ENCODE measurements at places on chromosomes 12 and 14. TPM values are rescaled to one million over a fixed set of nuclear protein-coding genes. Genes with fewer than 3 reads are reported as not detected.

DNA sequence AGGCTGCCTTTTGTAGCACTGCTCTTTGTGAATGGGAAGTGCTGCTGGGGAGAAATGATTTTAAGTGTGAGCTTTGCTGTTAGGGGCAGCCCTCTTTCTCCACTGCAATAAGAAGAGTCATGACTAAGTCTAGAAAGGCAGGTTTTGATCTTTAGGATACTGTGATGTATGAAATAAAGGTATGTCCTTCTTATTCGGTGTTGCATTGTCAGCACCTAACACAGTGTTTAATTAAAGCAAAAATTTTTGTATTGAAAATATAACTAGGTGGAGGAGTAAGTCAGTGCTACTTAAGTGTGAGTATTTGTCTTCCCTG is 81.5 kb downstream of the ETV6 start:
- no peaks in the 10 kb centered on the region for H3K36me3 ChIP-seq
- no peak for DNase-seq
- H3K27ac ChIP-seq = peak overlapping the region; percentile 24
- H3K4me1 ChIP-seq = peaks cover 27% of the 10 kb centered on the region
- H3K4me3 ChIP-seq = 0 out of 2 replicates have a peak overlapping the region, but pooled peaks have one; percentile 18

NGB gene
- not detected for total RNA-seq

DNA sequence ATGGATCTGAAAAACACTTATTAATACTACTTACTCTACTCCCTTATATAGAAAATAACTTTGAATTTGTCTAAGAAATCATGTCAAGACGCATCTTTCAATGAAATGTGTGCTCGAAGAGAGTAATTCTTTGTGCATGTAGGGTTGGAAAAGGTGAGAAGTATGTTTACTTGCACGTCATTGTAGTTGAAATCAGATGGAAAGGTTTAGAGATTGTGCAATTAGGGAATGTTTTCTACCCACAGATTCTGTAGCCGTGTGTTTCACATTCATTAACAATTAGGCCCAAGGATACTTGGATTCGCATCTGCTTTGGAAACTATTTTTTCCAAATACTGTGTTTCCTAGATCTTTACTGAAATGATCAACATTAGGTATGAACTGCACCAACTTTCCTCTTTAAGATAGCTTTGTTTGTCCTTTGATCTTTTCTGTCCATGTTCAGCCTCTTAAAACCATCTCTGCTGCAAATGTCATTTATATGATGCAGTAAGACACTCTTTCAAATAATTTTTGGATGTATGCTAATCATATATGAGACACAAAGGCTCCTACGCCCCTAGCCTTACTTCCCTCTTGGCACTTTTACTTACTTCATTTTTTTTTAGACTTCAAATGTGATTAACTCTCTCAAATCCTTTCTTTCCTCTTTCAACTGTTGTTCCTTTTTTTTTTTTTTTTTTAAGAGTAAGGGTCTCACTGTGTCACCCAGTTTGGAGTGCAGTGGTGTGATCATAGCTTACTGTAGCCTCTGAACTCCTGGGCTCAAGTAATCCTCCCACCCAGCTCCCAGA is 58.0 kb upstream of the PSMA6 start:
- 0 out of 2 replicates have a peak, but pooled peaks cover 4% of the 10 kb centered on the region for H3K4me1 ChIP-seq
- H3K36me3 ChIP-seq = no peaks in the 10 kb centered on the region
- 0 out of 2 replicates have a peak overlapping the region, but pooled peaks have one; percentile 6 for H3K27ac ChIP-seq
- H3K4me3 ChIP-seq = no peak overlapping the region
- DNase-seq = peak; percentile 56

- H3K4me1 ChIP-seq = no peaks in the 10 kb centered on the region
- no peak overlapping the region for H3K4me3 ChIP-seq
- H3K36me3 ChIP-seq = no peaks in the 10 kb centered on the region
- no peak overlapping the region for H3K27ac ChIP-seq
These were observed 79.7 kb downstream of the DUSP16 start for GRCh38 chr12:12482959-12483358.

GRCh38 chr14:71588576-71589215 is 343.5 kb upstream of the RGS6 start:
- no peak for DNase-seq
- H3K4me1 ChIP-seq = peaks cover 86% of the 10 kb centered on the region
- H3K4me3 ChIP-seq = peak overlapping the region; percentile 54
- no peaks in the 10 kb centered on the region for H3K36me3 ChIP-seq
- H3K27me3 ChIP-seq = no peaks in the 10 kb centered on the region

- H3K36me3 ChIP-seq = no peaks in the 10 kb centered on the region
- peak; percentile 36 for DNase-seq
- H3K4me3 ChIP-seq = no peak overlapping the region
These were observed 222.0 kb upstream of the CPNE8 start for GRCh38 chr12:39127401-39127800.

MYF6 gene
- total RNA-seq = not detected

- H3K27ac ChIP-seq = no peak overlapping the region
- no peak overlapping the region for H3K4me3 ChIP-seq
These were observed 2.4 kb downstream of the C14orf180 start for GRCh38 chr14:104582005-104582404.

GRCh38 chr14:63342371-63342770 is 23.6 kb upstream of the GPHB5 start:
- H3K36me3 ChIP-seq = no peaks in the 10 kb centered on the region
- DNase-seq = peak; percentile 44
- H3K27me3 ChIP-seq = no peaks in the 10 kb centered on the region

DNA sequence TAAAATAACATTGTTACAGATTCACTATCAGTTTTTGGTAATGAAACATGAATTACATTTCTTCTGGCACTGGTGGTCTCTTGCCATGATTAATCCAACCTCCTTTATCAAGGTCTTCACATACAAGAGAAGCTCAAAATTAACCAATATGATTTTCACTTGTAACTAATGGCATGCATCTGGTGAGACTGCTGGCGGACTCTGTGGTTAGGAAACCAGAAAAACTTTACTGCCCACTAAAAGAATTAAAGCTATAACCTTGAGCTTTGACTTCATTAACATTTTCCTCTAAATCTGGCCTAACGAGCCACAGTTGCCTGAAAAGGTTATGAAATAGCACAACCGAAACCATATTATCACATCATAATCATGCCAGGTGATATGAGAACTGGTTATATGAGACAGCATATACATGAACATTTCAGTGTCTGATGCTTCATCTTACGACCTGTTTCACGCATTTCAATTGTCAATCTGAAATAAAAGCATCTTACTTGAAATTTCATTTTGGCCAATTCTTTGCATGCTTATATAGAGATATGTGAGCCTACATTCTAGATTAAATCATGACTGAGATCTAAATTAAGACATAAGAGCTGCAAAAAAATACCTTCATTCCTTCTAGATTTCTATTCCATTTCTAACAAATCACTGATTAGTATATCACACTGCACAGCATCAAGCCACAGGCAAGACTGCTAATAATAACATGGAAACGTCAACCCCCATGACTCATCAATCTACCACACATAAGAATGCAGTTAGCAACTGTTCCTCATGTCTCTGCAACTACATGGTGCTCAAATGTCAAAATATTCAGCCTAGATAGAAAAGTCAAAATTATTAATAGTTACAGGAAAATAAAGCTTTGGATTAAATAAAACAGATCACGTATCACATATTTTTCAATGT is 89.3 kb downstream of the OSBPL8 start:
- H3K4me3 ChIP-seq = no peak overlapping the region
- H3K27ac ChIP-seq = peak overlapping the region; percentile 45
- H3K36me3 ChIP-seq = no peaks in the 10 kb centered on the region
- peaks cover 22% of the 10 kb centered on the region for H3K4me1 ChIP-seq
- H3K27me3 ChIP-seq = no peaks in the 10 kb centered on the region

DNA sequence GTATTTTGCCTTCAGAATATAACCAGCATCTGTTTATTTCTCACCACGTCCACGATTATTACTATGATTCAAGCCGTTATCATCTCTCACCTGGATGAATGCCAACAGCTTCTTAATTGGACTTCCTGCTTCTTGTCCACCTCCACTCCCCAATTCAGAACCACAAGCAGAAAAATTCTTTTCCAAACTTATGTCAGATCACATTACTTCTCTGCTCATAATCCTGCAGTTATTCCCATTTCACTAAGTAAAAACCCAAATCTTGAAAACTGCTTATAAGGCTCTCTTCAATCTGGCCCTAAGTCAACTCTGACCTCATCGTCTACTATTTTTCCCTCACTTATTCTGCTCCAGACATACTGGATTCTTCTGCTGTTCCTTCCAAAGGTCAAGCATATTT is 2.0 kb downstream of the CRY1 start:
- H3K27me3 ChIP-seq = no peaks in the 10 kb centered on the region
- H3K4me1 ChIP-seq = peaks cover 19% of the 10 kb centered on the region
- peak overlapping the region; percentile 91 for H3K27ac ChIP-seq
- H3K36me3 ChIP-seq = no peaks in the 10 kb centered on the region

GRCh38 chr12:2338991-2339431 is 286.2 kb downstream of the CACNA1C start:
- peak overlapping the region; percentile 92 for H3K27ac ChIP-seq
- no peaks in the 10 kb centered on the region for H3K27me3 ChIP-seq
- no peak overlapping the region for H3K4me3 ChIP-seq
- H3K36me3 ChIP-seq = no peaks in the 10 kb centered on the region

DNA sequence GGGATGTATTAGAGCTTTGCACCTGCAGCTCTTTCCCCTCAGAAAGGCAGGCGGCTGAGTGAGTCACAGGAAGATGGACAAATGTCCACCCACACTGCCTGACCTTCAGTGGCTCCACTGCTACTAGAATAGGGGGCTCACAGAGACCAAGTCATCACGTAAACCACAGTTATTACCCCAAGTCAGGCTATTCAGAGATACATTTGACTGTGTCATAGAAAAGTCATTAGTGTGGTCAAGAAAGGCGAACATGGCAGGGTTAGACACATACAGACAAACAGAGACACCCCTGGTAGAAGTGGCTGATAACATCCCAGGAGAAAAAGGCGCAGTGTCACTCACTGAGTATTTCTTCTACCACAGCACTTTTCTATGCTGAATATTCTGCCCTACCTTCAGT is 36.0 kb downstream of the GCH1 start:
- H3K27ac ChIP-seq = no peak overlapping the region
- H3K36me3 ChIP-seq = no peaks in the 10 kb centered on the region
- no peak overlapping the region for H3K4me3 ChIP-seq
- H3K27me3 ChIP-seq = no peaks in the 10 kb centered on the region

NKX2-1 gene
- total RNA-seq = not detected

FAIM2 gene
- total RNA-seq = 2.8 TPM

- H3K27me3 ChIP-seq = no peaks in the 10 kb centered on the region
- H3K4me1 ChIP-seq = no peaks in the 10 kb centered on the region
- no peak overlapping the region for H3K27ac ChIP-seq
- no peaks in the 10 kb centered on the region for H3K36me3 ChIP-seq
- no peak overlapping the region for H3K4me3 ChIP-seq
These were observed 47.8 kb upstream of the LTA4H start for GRCh38 chr12:96083020-96083719.
